ENCODE measurements at places on chromosomes 1 and 21.

GRCh38 chr1:17598251-17598650 lies 58.8 kb downstream of the ARHGEF10L start:
- DNase-seq = no peak

DNA sequence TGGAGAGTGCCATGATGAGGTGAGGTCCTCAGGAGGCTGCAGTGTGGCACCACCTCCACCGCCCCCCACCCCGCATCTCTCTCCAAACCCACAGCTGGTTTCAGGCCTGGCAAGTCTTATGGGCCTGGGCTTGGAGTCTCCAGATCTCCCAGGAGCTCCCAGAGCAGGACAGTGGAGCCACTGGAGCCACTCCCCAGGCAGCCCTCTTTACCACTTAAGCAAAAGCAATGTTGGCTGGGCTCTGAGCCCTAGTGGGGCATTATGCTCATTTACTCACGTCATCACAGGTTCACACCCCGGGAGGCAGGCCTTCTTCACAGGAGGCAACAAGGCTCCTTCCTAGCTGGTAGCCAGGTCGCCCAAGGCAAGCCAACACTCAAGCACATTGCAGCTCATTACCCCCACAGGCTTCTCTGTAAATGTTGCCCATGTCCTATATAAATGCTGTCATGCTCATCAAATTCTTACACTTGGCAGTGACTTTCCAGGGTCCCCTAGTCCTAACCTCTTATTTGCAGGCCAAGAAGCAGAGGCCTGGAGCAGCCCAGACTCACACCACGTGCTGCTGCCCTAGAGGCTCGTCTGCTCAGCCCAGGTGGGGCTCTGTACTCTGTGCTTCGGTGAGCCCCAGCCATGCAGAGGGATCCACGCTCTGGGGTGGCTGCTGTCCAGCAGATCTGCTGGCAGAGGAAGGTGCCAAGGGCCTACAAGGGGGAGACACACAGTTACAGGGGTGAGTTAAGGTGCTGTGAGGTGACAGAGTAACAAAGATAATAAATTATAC lies 459.3 kb downstream of the MATN1 start:
- no peak for DNase-seq

DNA sequence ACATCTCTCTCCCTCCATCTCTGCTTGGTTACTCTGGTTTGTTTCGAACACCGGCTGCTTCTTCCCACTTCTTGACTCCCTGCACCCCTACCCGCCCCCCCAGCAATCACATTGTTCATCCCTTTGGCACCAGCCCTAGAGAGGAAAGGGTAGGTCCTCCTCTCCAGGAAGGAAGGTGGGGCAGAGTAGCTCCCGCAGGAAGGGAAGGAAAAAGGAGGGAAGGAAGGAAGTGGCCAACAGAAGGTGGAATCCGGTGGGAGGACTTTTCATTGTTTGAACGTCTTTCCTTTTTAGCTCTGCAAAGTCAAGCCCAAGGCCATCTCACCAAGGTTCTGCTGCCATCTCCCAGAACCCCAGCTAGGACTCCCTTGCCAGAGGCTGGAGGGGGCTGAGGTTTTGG lies 18.0 kb downstream of the IER5 start:
- DNase-seq = no peak

- no peak for DNase-seq
Measured at GRCh38 chr21:15249285-15249993, 184.6 kb upstream of the NRIP1 start.

GRCh38 chr21:40373761-40374160 lies 473.2 kb downstream of the DSCAM start:
- no peak for DNase-seq

DNA sequence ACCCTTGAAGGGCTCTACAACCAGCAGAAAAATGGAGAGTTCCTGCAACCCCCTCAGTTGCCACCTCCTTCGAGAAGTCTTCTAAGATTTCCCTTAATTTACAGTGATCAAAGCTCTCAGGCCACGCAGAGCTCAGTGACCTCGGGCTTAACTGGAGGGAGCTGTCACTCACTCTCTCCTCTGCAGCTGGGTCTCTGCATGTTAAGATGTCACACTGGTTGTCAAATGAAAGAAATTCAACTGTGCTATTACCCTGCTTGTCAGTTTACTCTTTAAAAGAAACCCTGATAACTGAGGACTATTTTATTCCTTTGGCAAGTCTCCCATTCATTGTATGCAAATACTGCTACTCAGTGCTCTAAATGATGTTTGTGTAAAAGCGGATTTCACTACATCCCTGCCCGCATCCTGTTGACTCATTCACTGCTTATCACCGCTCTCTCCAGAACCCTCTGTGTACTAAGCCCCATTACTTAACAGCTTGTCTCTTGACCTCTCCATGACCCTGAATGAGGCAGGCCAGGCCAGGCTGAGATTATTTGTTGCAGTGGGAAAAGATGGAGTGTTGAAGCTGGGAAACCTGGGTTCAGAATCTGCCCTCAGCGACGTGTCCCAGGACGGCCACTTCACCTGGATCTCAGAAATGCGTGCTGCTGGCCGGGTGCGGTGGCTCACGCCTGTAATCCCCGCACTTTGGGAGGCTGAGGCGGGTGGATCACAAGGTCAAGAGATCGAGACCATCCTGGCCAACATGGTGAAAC lies 13.7 kb downstream of the DHRS3 start:
- no peak for DNase-seq

GRCh38 chr1:15008783-15009729 lies 144.5 kb upstream of the TMEM51 start:
- DNase-seq = no peak

DNA sequence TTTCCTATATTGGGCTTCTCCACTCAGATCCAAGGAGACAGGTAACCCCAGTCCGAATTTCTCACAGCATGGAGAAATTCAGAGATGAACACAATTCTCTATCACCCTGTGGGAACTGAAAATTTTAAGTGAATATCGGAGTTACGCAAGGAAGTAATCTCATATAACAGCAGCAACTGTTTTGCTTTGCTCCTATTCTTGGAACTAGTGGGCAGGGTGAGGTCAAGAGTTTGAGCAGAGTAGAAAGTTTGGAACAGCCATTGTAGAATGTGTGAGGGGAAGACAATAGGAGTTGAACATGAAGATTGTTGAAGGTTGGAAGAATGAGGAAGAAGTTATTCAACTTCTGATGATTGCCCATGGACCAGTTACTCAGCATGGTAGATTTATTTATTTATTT lies 24.3 kb upstream of the SLC35D1 start:
- no peak for DNase-seq

DNA sequence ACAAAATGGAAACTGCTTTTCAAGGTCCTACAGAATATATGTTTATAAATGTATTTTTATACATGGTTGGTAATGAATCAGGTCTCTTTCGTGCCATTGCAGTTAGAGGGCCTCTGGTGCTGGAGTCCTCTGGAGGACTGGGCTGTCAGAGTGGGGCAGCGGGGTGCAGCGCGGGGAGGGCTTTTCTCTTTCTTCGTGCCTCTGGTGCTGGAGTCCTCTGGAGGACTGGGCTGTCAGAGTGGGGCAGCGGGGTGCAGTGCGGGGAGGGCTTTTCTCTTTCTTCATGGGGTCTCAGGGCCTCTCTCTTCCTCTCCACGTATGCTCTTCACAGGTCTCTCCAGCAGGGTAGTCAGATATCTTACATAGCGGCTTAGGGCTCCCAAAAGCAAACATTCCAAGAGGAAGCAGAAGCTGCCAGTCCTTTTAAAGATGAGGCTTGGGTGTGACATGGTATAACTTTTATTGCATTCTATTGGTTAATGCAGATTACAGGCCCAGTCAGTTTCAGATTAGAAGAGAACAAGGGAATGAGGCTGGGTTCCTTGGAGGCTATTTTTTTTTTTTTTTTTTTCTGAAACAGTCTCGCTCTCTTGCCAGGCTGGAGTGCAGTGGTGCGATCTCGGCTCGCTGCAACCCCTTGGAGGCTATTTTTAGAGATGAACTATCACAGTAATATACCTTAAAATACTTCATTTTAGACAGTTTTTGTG lies 13.1 kb downstream of the SDCCAG8 start:
- DNase-seq = no peak

- peak; percentile 92 for DNase-seq
Measured at GRCh38 chr1:26035203-26035958, 10.5 kb downstream of the SLC30A2 start.

DNA sequence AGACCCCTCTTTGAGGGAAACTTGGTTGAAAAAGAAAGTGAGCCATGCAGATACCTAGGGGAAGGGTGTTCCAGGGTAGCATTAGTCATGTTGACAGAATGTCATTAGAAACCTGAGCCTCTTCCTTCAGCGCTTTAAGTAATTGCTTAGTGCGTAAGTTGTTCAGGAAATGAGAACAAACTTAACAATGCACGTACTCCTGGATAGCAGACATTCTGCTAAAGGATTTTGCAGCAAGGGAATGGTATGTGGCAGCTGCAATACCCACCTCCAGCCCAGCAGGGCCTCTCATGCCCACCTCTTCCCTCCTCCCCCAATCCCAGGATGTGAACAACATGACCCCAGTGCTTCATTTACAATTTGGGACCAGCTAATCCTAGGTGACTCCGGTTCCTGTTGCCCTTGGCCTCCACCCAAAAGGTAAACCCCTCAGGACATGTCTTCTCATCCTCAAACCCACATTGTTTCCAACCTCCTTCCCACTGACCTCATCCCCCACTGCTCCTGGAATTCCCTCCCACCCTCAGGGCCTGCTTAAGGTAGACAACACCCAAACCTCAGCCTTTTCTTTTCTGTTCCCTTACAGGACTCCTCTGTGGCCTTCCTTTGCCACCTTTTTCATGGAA lies 98.0 kb upstream of the BCAR3 start:
- no peak for DNase-seq

GRCh38 chr21:42094811-42095210 lies 23.7 kb downstream of the UMODL1 start:
- DNase-seq = no peak

DNA sequence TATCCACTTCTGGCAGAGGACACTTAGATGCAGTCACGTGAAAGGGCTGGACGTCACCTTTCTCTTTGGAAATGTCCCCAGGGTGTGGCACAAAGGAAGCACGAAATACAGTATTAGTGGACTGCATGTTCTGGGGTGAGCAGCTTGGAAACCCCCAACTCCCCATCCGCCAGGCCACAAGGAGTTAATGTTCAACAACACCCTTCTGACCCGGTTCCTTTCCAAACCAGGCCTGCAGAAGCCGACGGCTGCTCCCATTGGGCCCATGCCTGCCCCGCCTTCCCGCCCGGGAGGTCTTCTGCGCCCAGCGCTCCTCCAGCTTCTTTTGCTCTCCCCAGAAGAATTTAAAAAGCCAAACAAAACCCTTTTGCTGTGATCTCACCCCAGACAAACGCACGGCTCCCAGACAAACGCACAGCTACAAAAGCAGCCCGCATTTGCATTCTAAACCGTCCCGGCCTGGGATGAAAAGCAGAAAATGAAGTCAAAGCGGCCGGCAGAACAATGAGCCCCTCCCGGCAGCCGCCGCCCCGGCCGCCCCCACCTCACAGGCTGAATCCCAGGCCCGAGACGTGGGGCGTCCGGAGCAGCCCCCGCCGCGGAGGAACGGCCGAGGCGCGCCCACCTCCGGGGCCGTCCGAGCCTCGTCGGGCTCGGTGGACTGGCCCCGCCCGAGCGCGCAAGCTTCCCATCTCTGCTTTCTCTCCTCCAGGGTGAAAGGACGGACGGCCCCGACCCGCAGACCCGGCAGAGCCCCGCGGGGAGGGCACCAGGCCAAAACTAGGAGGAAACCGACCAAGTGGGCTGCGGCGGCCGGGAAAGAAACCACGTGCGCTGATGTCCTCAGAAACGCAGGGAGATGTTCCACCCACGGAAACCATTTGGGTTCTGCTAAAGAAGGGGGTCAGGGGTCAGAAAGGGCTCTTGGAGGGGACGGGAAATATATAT lies 101.9 kb downstream of the PLPP3 start:
- no peak for DNase-seq

- no peak for DNase-seq
Measured at GRCh38 chr1:193184776-193185175, 1.6 kb downstream of the B3GALT2 start.

DNA sequence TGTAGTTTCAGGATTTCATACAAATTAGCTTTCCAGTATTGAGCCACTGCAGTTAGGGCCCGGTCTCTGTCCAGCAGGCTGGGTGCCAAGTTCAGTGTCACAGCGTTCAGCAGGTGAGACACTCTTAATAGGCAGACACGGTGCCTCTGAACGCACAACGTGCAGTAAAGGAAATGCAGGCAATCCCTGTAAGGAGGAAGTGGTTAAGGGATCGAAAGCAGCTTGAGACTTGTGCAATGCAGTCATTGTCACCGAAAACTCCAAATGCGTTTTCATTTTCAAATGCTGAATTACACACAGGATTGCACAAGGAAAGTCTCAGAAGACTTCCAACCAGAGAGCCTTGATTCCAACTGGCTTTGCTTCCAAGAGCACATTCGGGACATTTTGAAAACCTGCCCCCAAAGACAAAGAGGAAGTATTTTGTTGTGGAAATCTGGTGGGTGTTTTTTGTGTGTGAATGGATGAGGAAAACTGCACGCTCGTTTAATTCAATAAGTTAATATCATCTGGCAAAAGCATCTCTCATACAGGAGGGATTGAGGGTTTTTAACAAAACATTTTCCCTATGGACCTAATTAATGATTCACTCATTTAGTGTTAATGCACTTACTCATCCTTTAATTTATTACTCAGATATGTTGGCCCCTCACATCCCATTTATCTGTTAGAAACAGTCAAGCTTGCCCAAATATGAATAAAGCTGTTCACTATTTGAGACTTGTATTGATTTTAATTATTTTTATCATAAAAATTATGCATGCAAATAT lies 61.6 kb downstream of the PTGS2 start:
- DNase-seq = no peak

DNA sequence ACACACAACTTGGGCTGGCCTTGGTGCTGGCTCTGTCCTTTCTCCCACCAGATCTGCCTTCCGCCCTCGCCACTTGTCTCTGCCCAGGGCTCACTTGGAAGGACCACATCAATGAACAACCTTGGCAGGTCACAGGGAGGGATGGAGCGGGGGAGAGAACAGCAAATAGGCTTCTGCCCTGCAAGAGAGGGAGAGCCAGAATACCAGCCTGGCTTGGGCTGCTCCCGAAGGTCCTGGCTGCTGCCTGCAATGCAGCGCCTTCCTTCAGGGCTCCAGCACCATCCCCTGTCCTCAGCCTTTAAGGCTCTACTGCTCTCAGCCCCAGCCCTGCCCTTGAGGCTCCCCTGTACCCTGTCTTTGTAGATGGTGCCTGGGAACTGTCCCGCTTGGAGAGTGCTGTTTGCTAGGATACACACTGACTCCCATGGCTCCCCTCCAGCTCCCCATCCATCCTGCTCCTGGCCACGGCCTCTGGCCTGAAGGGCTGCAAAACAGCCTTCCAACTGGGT lies 43.8 kb downstream of the HIVEP3 start:
- DNase-seq = no peak
